ENCODE measurements at places on chromosomes 5 and 9. TPM values are rescaled to one million over a fixed set of nuclear protein-coding genes. Genes with fewer than 3 reads are reported as not detected.

NUTM2F gene
- total RNA-seq, result not detected

STING1 gene
- total RNA-seq, result 216 TPM

PCDHA10 gene
- total RNA-seq, result not detected

IFNA21 gene
- not detected for total RNA-seq

SLC34A1 gene
- total RNA-seq, result 0.11 TPM

CCNI2 gene
- 11.2 TPM for total RNA-seq

ROPN1L gene
- 3.7 TPM for total RNA-seq

ACOT12 gene
- not detected for total RNA-seq

FCN1 gene
- total RNA-seq, result not detected

PCDHGA1 gene
- total RNA-seq, result 0.09 TPM
